Stimulated activated CD8-positive, alpha-beta memory T cell treated with anti-CD3 and anti-CD28 coated beads, Interleukin-15, amount 100 ng/mL, for 24 hours (primary cell): ENCODE measurements at places on chromosomes 2 and 18.

DNA sequence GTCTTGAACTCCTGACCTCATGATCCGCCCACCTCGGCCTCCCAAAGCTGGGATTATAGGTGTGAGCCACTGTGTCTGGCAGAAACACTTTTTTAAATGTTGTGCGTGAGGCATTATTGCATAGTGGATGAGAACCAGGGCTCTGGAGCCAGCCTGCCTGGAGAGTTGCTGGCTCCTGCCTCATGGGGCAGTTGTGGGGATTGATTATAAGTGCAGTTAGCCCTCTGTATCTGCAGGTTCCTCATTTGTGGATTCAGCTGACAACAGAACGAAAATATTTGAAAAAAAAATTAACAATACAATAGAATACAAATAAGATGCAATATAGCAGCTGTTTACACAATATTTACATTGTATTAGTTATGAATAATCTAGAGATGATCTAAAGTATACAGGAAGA lies 129.4 kb upstream of the EML6 start:
- no peak for DNase-seq

GRCh38 chr2:7847321-7847720 lies 834.5 kb upstream of the ID2 start:
- DNase-seq = no peak

DNA sequence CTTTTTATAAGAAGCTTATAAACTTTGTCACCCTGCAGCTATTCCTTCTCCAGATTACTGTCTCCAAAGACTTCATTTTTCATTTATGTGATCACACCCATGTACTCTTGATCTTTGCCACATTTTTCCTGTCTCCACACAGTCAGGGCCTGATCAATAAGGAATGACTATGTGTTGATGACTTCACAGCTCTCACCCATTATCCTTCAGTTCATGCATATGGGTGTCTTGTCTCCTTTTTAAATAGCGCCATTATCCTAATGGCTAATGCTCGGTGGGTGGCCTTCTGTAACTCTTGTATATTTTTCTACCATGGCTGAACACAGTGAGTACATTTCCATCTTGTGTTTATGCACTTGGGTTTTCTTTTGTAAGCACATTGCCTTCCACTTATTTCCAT lies 335.7 kb upstream of the NRP2 start:
- no peak for DNase-seq

DNA sequence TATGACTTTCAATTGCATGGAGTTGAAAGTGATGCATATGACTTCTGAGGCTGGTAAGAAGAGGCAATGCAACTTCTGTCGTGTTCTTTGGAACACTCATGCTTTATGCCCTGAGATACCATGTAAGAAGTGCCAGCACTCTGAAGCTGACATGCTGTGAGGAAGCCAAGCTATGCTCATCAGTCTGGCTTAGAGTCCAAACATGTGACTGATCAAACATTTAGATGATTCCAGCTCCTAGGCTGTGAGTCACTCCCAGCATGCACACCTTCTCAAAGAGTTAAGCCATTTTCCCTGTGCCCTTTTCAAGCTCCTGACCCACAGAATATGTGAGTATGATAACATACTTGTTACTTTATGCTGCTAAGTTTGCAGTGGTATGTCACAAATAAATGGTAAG lies 15.8 kb upstream of the VRK2 start:
- DNase-seq = no peak

GRCh38 chr2:165401285-165401852 lies 68.1 kb upstream of the CSRNP3 start:
- no peak for DNase-seq

GRCh38 chr18:56197241-56197859 lies 441.0 kb downstream of the TXNL1 start:
- no peak for DNase-seq
